Breast epithelium (tissue), 4 donors: ENCODE measurements at places on chromosomes 7 and 10. TPM values are rescaled to one million over a fixed set of nuclear protein-coding genes. Genes with fewer than 3 reads are reported as not detected.

Gene RTKN2
- total RNA-seq, result 0.98 TPM

DNA sequence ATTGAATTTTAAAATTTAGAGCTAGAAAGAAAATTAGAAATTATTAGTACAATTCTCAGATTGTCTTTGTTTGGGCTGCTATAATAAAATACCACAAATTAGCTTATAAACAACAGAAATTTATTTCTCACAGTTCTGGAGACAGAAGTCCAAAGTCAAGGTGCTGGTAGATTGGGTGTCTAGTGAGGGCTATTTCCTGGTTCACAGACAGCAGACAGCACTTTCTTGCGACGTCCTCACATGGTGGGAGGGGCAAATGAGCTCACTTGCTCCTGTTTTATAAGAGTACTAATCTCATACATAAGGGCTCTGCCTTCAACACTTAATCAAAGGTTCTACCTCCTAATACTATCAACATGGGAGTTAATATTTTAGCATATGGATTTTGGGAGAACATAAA, 134.1 kb downstream of the MDFIC start:
- no peaks in the 10 kb centered on the region for H3K27me3 ChIP-seq
- no peak overlapping the region for H3K4me3 ChIP-seq
- no peaks in the 10 kb centered on the region for H3K4me1 ChIP-seq
- no peak overlapping the region for H3K27ac ChIP-seq
- H3K36me3 ChIP-seq, result no peaks in the 10 kb centered on the region

Gene GPR22
- total RNA-seq, result not detected

DNA sequence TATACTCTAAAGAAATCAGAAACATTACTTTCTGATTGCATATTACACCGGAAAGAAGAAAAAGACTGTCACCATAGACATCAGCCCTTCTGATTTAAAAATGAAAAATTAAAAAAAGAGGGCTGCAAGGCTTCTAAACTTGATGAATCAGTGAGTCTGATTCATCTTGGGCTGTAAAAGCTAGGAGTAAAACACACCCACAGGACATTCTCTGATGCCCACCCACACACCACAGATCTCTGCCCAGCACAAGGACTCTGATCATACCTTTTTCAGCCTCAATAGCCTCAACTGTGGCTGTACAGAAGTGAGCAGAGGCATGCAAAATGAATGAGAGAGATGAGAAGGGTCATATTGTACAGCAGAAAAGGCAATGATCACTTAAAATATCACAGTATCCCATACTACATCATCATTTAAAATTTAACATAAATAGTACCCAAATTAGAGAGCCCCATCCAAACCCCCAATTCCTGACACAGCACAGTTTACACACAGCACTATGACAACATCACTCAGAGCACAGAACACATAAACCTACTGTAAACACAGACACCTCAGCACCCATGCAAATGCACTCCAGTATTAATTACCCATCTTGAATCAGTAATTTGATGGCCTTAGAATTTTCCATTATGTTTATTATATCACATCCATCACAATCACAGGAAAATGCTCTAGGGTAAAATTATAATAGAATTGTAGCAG, 6.4 kb upstream of the MSS51 start:
- H3K27me3 ChIP-seq, result no peaks in the 10 kb centered on the region
- H3K27ac ChIP-seq, result no peak overlapping the region
- H3K4me1 ChIP-seq, result no peaks in the 10 kb centered on the region
- no peak overlapping the region for H3K4me3 ChIP-seq

DNA sequence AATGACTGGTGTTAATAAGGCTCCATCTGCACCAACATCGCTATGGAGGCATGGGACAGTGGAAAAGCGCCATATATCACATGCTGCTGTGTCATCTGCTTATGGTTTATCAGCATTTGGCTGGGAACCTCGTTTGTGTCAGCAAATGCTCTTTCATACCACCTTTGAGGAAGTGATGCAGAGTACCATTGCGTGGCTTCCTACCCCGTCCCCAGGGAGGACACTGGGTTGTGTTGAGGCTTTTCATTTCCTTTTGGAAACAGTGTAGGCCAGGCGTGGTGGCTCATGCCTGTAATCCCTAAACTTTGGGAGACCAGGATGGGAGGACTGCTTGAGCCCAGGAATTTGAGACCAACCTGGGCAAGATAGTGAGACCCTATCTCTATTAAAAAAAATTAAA, 6.8 kb downstream of the TACR2 start:
- H3K27me3 ChIP-seq, result no peaks in the 10 kb centered on the region
- no peaks in the 10 kb centered on the region for H3K36me3 ChIP-seq
- no peak overlapping the region for H3K4me3 ChIP-seq
- DNase-seq, result no peak
- H3K4me1 ChIP-seq, result no peaks in the 10 kb centered on the region

Gene UCN3
- not detected for total RNA-seq

Gene FAM25A
- total RNA-seq, result not detected

Gene SDK1
- 18.2 TPM for total RNA-seq

Gene SPDYE2
- not detected for total RNA-seq
